ENCODE measurements at places on chromosomes 12 and 14. TPM values are rescaled to one million over a fixed set of nuclear protein-coding genes. Genes with fewer than 3 reads are reported as not detected.

DNA sequence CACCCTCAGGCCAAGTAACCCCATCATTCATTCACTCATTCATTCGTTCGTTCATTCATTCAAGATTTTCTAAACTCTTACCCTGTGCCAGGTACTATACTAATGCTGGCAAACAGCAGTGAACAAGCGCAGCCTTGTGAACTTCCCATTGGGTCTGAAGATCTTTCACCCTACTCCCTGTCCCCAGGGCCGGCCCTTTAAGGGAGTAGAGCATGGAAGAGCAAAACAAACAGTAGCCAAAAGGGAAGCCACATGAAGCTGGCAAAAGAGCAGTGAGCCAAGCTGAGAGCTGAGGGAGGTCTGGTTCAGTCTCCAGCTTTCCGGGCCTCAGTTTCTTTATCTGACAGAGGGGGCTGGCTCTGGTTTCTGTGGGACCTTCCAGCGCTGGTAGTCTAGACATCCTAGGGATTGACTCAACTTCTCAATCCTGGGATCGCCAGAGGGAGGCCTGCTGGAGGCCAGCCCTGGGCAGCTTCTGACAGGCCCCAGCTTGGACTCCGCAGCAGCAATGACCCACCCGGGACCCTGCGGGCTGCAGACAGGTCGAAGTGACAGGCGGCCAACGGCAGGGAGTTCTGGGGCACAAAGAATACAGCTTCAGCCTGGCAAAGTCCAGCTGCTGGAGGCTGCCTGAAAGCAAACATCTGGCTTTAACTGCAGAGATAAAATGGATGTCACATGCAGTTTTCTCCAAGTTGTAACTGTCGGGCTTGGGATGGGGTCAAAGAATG lies 27.1 kb downstream of the ACTN1 start:
- H3K4me3 ChIP-seq, result no peak overlapping the region
- H3K27ac ChIP-seq, result no peak overlapping the region
- no peaks in the 10 kb centered on the region for H3K27me3 ChIP-seq

GRCh38 chr12:56808954-56809353 lies 45.8 kb downstream of the HSD17B6 start:
- DNase-seq, result no peak
- H3K27me3 ChIP-seq, result peaks cover 2% of the 10 kb centered on the region
- no peak overlapping the region for H3K27ac ChIP-seq
- H3K4me3 ChIP-seq, result no peak overlapping the region
- no peaks in the 10 kb centered on the region for H3K4me1 ChIP-seq
- H3K36me3 ChIP-seq, result no peaks in the 10 kb centered on the region

DNA sequence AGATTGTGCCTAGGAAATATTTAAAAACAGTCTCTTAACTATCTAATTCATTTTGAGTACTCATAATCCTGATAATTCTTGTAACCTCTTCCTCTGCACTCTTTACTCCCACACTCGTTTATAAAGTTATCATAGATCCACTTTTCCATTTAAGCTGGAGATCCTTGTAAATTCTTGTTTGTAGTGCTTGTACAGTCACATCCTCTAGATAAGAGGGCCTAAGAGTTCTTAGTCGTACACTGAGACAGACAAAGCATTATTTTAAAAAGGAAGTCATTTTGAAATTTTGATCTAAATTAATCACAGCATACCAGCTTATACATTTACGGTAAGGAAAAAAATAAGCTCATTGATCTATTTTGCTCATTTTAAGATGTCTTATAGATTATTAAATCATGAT lies 42.5 kb downstream of the LMO3 start:
- H3K36me3 ChIP-seq, result no peaks in the 10 kb centered on the region
- no peaks in the 10 kb centered on the region for H3K4me1 ChIP-seq
- H3K4me3 ChIP-seq, result no peak overlapping the region
- no peak for DNase-seq
- H3K27me3 ChIP-seq, result no peaks in the 10 kb centered on the region

- DNase-seq, result no peak
- no peak overlapping the region for H3K4me3 ChIP-seq
- no peaks in the 10 kb centered on the region for H3K36me3 ChIP-seq
These were observed 464.2 kb downstream of the MED13L start for GRCh38 chr12:115813256-115813655.

DNA sequence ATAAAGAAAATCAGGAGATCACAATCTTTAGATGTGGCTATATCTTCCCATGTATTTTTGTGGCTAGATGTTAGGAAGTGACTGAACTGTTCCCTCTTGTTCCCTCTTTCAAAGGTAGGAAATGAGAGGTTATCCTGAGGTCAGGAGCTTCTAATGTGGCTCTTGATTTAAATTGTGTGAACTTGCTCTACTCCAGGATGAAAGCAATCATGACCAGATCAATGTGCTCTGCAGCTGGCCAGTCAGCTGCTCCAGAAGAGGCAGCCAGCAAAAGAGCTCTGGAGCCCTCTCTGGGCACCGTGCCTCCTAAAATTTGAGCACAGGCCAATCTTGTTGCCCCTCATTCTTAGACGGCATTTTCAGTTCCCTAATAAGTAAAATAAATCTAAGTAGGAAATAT lies 32.0 kb downstream of the CDK17 start:
- DNase-seq, result no peak
- no peak overlapping the region for H3K27ac ChIP-seq
- H3K27me3 ChIP-seq, result no peaks in the 10 kb centered on the region
- H3K36me3 ChIP-seq, result peaks cover 28% of the 10 kb centered on the region
- peaks cover 34% of the 10 kb centered on the region for H3K4me1 ChIP-seq

- H3K4me3 ChIP-seq, result no peak overlapping the region
- H3K27ac ChIP-seq, result no peak overlapping the region
- peaks cover 6% of the 10 kb centered on the region for H3K4me1 ChIP-seq
- peaks cover 10% of the 10 kb centered on the region for H3K36me3 ChIP-seq
- no peak for DNase-seq
These were observed 91.9 kb upstream of the RESF1 start for GRCh38 chr12:31867292-31867691.

DNA sequence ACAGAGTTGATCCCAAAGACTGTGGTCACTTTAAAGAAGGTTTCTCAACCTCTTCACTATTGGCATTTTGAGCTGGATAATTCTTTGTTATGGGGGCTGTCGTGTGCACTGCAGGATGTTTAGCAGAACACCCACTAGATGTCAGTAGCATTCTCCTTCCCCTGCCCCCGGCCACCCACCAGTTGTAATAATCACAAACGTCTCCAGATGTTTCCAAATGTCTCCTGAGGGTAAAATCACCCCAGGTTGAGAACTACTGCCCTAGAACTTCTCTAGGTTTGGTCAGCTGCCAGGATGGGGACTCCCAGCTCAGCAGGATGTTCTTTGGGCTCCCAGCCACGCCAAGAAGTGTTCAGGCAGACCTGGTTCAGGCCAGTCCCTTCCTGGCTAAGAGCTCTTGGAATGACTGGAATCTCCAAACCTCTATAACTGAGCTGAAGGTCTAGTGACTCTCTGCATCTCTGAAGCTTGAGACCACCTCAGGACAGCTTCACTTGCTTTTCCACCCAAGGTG lies 12.5 kb upstream of the AJUBA start:
- H3K4me1 ChIP-seq, result no peaks in the 10 kb centered on the region
- H3K36me3 ChIP-seq, result peaks cover 4% of the 10 kb centered on the region
- no peaks in the 10 kb centered on the region for H3K27me3 ChIP-seq

DNA sequence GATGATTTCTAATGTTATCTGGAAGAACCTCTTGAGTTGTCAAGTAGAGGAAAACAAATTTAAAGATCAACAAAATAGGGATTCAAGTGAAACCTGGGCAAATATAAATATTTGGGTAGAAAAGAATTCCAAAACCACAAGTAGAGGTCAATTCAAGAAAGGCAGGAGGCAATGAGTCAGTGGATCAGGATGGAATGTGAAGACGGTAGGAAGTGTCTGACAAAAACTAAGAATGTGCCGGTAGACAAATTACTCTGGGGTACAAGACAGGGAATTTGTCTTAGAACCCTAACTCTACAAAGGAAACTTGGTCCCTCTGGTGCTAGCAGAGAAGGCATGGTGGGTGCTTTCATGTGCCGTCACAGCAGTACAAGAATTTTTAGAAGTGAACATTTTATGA lies 13.6 kb downstream of the ABCD2 start:
- peaks cover 62% of the 10 kb centered on the region for H3K36me3 ChIP-seq
- H3K4me3 ChIP-seq, result no peak overlapping the region
- H3K27ac ChIP-seq, result peak overlapping the region; percentile 52
- H3K27me3 ChIP-seq, result no peaks in the 10 kb centered on the region
- peaks cover 44% of the 10 kb centered on the region for H3K4me1 ChIP-seq

GRCh38 chr14:50882932-50883826 lies 11.3 kb downstream of the ABHD12B start:
- peaks cover 64% of the 10 kb centered on the region for H3K27me3 ChIP-seq
- no peak for DNase-seq
- no peak overlapping the region for H3K4me3 ChIP-seq

- H3K4me3 ChIP-seq, result no peak overlapping the region
- peaks cover 11% of the 10 kb centered on the region for H3K27me3 ChIP-seq
- no peak overlapping the region for H3K27ac ChIP-seq
- H3K4me1 ChIP-seq, result no peaks in the 10 kb centered on the region
These were observed 163.9 kb upstream of the VASH1 start for GRCh38 chr14:76597387-76597786.

DNA sequence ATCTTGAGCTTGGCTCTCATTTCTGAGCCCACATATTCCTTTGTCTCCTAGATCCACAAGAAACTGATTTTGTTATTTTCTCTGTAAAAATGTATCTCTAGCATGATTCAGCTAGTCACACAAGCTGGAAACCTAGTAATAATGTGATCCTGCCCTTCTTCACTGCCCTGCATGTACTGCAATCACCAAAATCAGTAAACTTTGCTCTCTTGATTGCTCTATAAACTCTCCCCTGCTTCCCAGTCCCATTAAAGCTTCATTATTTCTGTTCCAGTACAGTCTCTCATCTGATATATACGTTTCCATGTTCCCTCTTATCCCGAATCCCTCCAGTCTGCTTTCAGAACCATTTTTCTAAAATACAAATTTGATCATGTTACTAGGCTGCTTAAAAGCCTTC lies 166.5 kb downstream of the MSRB3 start:
- H3K4me1 ChIP-seq, result no peaks in the 10 kb centered on the region
- H3K36me3 ChIP-seq, result no peaks in the 10 kb centered on the region
- no peaks in the 10 kb centered on the region for H3K27me3 ChIP-seq
- DNase-seq, result no peak

- DNase-seq, result no peak
- H3K4me1 ChIP-seq, result no peaks in the 10 kb centered on the region
- peaks cover 4% of the 10 kb centered on the region for H3K36me3 ChIP-seq
- no peaks in the 10 kb centered on the region for H3K27me3 ChIP-seq
These were observed 22.6 kb upstream of the AMIGO2 start for GRCh38 chr12:47102406-47102805.

- H3K4me1 ChIP-seq, result no peaks in the 10 kb centered on the region
- no peaks in the 10 kb centered on the region for H3K27me3 ChIP-seq
- no peak overlapping the region for H3K27ac ChIP-seq
- no peak overlapping the region for H3K4me3 ChIP-seq
- H3K36me3 ChIP-seq, result no peaks in the 10 kb centered on the region
These were observed 668.9 kb downstream of the AACS start for GRCh38 chr12:125734137-125734536.

DPPA3 gene
- total RNA-seq, result not detected

DCTN2 gene
- 99.0 TPM for total RNA-seq

MIP gene
- total RNA-seq, result not detected

COX8C gene
- not detected for total RNA-seq
